Stimulated activated CD8-positive, alpha-beta memory T cell treated with anti-CD3 and anti-CD28 coated beads, Interleukin-7, amount 100 ng/mL, for 4 hours (primary cell): ENCODE measurements at places on chromosomes 1 and 21.

- no peak for DNase-seq
These were observed 137.1 kb downstream of the PBX1 start for GRCh38 chr1:164695956-164696665.

DNA sequence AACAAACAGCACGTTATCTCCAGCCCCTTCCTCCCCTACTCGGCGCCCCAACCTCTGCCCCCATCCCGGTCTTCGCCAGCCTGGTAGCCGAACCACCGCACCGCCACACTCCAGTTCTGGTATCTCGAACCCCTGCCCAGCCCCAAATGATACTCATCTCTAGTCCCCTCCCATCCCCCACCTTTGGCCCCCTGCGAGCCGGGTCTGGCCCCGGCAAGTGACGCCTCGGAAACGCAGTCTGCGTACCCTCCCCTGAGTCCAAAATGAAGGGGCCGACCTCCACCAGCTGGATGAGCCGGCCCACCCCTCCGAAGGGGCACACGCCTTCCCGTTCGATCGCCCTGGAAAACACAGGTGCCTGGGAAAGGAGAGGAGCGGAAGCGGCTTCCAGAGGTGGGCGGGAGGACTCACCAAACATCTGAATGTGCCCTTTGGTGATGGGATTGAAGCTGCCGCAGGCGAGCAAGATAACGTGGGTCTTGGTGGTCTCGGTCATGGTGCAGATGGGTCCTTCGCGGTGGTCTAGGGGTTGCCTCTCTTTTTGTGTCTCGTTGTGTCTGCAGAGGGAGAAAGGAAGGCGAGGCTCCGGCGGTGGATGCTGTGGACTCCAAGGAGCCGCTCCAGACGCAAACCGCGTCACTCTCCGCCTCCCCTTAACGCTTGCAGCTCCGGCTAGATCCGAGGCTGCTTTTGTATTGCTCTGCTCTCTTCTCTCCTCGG lies at the start of gene NMNAT2:
Gene NMNAT2 (minus strand): TSS at position 609 of the 720 bp plus-strand sequence. CDS start 113 bp downstream, at position 496.
- no peak for DNase-seq

- DNase-seq = no peak
These were observed 150.6 kb upstream of the ZC3H12A start for GRCh38 chr1:37323486-37324377.

DNA sequence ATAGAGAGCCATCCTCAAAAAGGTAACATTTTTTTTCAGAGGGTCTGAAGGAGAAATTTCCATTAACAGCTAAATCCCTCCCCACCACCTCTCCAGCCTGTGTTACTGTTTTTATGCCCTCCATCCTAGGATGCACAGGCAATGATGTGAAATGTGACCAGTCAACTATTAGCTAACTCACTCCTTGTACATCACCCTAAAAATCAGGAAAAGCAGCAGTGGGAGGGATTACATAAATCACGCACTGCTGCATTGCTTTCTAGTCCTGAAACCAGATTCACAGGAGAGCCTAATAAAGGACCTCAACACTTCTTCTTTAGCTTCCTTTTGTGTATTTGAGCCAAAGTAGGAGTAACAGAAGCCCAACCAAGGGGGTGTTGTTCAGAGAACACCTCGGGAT lies 66.3 kb downstream of the LMO4 start:
- no peak for DNase-seq

DNA sequence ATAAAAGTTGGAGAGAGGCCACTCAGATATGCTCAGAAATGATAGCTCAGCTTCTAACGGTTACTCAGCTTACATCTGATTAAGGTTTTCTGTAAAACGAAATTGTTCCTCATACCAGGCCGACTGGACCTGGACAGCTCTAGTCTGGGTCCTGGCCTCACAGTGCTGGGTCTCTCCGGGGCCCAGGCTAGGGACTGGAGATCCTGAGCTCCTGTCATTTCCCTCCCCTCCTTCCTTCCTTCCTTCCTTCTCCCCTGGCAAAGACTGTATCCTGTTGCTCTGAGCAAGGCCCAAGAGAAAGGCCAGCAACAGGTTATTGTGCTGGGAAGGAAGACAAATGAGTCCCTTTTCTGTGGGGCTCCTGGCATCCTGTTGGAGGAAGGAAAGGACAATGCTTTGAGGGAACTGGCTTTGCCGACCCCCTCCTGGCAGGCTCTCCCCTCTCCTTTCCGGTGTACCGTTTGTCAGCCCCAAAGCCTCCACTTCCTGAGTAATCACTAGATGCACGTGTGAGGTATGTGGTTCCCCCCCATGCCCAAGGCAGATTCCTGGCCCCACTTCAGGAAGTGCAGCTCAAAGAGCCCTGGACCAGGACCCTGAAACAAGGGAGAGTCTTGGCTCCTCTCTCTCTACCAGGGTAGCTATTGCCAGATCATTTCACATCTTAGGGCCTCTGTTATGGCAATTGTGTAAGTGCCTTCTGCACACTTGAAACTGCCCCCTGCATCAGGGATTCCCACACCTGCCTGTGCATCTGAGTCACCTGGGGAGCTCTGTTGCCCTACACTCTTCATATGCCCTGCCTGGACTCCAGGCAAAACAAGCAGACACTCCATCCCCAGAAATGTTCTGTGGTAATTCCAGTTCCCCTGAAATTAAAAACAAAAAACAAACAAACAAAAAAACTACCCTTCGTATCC lies 212.7 kb upstream of the FGGY start:
- no peak for DNase-seq

DNA sequence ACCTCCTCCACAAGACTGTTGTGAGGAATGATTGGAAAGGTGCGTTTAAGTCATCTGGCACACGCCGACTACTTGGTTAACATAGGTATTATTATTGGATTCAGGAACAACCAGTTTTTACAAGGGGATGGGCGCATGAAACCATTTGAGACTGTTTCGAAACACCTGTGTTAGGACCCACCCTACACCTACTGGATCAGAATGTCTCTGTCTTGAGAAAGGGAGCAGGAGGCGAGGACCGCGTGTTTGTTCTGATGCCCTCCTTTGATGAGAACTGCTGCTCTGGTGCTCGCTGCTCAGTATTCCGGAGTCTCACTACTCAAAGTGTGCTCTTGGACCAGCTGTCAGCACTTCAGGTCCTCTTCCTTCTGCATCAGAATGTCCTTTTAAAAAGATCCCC lies 7.3 kb downstream of the H6PD start:
- DNase-seq = no peak

DNA sequence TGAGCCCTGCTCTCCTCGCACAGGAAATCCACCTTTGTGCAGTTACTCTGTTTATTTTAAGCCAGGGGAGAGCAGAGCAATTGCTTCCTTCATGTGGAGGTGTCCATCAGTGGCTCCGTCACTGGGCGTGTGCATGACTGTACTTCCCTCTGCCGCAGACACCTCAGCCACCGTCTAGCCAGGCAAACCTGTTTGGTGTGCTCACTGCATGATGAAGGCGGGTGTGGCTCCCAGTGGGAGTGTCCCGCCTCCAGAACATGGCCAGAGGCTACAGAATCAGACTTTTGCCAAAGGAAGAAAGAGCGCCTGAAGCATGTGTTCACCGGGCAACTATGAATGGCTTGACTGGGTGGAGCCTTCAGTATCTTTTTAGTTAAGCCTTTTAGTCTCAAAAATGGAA lies 26.1 kb upstream of the LAMC2 start:
- no peak for DNase-seq

GRCh38 chr1:36583980-36584782 lies 101.5 kb upstream of the CSF3R start:
- DNase-seq = no peak

DNA sequence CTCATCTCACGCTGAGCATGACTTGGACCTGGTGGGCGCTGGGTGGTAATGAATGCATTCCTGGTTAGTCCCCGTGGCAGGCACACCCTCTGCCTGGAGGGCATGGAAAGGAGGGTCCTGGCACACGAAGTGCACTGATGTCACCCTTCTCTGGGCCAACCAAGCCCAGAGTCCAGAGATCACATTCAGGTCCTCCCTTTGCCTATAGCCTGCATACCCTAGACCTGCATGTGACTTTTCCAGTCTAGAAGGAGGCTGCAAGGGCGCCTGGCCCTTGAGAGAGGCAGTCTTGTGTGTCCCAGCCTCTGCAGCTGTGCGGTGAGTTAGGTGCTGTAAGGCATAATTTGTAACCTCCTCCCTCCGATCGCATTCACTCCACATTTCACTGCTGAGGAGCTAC lies 22.1 kb downstream of the PADI2 start:
- no peak for DNase-seq

DNA sequence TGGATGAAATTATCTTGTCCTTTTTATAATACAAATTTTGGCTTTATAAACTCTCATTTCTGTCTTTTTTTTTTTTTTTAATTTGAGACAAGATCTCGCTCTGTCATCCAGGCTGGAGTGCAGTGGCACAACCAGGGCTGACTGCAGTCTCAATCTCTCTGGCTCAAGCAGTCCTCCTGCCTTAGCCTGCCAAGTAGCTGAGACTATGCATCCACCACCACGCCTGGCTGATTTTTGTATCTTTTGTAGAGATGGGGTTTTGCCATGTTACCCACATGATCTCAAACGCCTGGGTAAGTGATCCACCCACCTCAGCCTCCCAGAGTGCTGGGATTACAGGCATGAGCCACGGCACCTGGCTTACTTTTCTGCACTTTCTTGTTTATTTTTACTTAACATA lies 7.5 kb downstream of the TOR1AIP1 start:
- no peak for DNase-seq

DNA sequence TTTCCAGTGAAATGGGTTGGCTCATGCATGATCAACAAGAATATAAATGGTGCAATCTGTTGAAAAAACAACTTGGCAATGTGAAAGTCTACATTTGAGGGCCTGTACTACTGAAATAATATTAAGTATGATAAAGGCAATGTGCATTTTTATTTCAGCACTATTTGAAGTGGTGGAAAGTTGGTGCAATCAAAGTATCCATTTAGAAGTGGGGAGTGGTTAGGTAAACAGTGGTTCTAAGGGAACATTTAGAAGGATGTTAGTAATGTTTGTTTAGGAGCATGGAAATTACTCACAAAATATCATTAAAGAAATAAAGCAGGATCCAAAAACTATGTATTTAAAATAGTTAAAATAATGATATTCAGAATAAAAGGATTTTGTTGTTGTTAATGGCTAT lies 60.2 kb downstream of the CHRM3 start:
- DNase-seq = no peak

- DNase-seq = no peak
These were observed 737.4 kb downstream of the MRPL39 start for GRCh38 chr21:24869862-24870261.

DNA sequence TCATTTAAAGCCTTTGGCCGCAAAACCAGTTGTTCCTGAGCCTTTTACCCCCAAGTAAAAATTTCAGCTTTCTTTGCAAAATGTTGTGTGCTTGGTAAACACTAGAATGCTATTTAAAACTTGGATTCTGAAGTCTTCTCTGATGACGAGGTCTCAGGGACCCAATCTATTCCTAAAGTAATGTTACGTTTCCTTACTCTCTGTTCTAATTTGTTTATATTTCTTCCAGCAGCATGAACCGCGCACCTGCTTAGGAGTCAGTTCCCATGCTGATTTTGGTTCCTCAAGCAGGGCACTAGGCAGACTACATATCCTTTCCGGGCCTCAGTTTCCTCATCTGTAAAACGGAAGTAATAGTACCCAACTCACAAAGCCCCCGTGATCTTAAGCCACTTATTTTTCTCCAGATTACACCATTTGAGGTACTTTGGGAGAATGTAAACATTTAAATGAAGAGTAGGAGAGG lies 969 bp upstream of the ALDH4A1 start:
- no peak for DNase-seq

GRCh38 chr1:232904566-232904965 lies 45.8 kb upstream of the NTPCR start:
- DNase-seq = no peak

GRCh38 chr1:17776426-17776825 lies 21.3 kb downstream of the ACTL8 start:
- no peak for DNase-seq

- no peak for DNase-seq
These were observed 246.4 kb upstream of the NR5A2 start for GRCh38 chr1:199780948-199781670.

DNA sequence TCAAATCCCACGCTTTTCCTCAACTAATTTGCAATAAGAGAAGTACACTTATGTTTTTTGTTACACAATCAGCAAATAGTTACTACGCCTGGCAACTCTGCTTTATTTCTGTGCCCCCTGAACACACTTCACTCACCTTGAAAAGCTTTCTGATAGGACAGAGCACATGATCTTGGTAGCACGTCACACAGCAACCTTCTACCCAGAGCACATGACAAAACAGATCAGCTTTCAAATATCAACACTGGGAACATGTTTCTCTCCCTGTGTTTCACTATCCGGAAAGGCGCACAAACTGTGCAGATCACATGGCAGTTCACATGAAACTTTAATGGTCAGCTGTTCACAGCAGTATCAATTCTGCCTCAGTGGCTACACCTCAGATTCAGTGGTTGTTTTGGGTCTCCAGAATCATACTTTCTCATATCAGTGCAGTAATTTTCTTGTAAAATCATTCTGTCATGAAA lies 2.2 kb downstream of the SLC19A2 start:
- DNase-seq = no peak

GRCh38 chr1:59122527-59122926 lies 174.4 kb upstream of the FGGY start:
- no peak for DNase-seq

DNA sequence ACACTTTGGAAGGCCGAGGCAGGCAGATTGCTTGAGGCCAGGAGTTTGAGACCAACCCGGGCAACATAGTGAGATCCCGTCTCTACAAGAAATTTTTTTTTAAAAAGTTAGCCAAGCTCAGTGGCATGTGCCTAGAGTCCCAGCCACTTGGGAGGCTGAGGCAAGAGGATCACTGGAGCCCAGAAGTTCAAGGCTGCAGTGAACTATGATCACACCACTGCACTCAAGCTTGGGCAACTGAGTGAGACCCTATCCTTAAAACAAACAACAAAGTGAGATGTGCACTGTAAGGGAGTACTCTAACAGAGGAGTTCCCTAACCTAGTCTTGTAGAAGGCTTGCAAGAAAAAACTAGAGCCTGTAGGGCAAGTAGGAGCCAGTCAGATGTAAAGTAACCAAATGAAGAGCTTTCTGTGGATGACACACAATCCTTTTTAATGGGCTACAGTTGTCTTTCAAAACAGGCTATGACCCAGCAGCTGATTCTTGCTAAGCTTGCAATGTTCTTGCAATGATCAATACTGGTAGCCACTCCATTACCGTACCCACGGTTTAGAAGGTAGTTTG lies 38.0 kb upstream of the SRP9 start:
- no peak for DNase-seq

- no peak for DNase-seq
These were observed 99.5 kb downstream of the FGGY start for GRCh38 chr1:59396387-59396786.

- DNase-seq = no peak
These were observed 66.9 kb upstream of the USP24 start for GRCh38 chr1:55282058-55282457.

DNA sequence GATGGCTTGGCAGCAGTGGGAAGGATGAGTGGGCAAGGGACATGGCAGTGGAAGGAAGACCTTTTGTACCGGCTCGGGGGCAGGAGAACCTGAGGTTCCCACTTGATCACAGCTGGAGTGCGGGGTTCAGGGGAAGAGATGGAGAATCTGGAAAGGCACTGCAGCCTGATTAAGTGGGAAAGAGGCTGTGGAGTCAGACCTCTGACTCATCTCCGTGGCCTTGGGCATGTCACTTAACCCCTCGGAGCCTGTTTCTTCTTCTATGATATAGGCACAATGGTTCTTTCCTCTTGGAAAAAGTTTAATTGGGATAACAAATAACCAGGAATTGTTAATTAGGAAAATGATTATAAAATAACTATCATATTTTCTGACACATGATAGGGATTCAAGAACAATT lies 13.1 kb upstream of the TMEM61 start:
- DNase-seq = no peak
